Iris pigment epithelial cell (primary cell): ENCODE measurements at places on chromosomes 7 and 10.

DNA sequence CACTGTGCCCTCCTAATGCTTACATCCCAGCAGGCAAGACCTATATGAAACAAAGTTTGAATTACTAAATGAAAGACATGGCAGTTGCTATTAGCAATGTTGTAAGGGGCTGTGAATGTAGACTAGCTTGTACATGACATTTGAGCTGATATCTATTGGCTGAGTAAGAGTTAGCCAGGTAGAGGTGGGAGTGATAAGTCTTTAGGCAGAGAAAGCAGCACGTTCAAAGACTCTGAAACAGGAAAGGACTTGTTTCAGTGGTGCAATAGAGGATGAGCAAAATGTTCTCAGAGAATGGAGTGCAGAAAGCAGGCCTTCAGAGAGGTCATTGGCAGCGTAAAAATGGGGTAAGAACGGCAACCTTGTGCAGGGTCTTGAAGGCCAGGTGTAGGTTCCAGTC, 687.6 kb downstream of the AUTS2 start:
- no peak for DNase-seq

- no peak for DNase-seq
Observed at GRCh38 chr7:98303906-98304305, 22.4 kb downstream of the BRI3 start.

DNA sequence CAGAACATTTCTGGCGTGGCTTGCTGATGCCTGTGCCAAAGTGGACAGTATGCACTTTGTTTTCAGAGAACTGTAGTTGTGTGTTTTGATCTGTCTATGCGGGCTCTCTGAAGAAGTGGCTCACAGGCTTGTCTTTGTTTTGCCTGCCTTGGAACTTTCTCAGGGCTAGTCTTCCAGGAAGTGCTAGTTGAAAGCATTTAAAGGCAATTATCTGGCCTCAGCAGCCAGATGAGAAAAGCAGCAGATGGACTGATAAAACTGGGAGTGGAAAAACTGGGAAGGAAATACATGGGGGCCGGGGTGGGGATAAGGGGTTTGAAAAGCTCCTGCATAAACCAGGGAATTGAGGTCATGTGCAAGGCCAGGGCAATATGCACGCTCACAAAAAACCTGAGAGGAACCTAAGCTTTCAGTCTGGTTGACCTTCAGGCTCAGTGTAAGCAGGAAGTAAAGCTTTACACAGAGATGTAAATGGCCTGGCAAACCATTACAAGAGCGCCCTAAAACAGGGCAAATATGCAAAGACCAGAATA, 94.5 kb downstream of the ZNF33B start:
- no peak for DNase-seq

- DNase-seq = no peak
Observed at GRCh38 chr7:157415486-157415885, 78.7 kb downstream of the DNAJB6 start.

- DNase-seq = no peak
Observed at GRCh38 chr10:14674376-14675050, 100.2 kb downstream of the FAM107B start.

DNA sequence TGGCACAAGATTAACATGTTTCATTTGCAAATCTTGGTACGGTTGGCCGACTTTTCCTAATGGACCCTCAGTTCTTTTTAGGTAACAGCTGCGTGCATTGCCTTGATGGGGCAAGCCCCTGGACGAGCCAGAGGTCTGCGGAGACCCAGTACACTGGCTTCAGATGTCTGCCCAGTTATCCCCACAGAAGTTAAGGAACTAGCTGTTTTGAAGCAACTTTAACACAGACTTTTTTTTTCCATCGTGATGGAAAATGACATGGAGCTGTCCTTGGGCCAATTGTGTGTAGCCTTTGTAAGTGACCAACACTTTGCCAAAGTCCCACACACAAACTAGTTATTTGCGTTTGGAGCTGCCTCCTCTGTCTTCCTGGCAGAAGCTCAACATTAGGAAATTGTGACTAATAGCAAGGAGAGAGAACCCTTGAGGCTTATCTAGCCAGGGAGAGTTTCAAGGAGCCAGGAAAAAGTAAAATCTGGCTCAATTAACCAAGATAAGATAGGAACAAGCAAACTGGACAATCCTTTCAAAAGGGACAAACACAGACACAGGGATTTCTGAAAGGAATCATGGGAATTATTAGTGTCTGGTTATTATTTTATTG, 99.6 kb upstream of the BMPER start:
- peak; percentile 52 for DNase-seq

DNA sequence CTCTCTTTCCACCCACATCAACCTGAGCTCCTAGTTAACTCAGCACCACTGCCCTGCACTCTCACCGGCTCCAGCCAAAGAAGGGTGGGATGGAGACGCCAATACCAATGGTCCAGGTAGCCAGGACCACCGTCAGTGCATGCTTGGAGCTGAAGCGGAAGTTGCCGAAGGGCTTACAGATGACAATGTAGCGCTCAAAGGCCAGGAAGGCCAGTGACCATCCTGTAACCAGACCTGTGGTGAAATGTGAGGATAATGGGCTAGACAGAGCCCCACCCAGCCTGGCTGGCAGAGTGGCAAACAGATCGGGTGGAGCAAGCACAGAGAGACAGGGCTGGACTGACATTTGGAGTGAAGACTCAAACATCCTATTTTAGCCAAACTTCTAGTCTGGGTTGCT, 673 bp downstream of the OPN1SW start:
- DNase-seq = no peak

DNA sequence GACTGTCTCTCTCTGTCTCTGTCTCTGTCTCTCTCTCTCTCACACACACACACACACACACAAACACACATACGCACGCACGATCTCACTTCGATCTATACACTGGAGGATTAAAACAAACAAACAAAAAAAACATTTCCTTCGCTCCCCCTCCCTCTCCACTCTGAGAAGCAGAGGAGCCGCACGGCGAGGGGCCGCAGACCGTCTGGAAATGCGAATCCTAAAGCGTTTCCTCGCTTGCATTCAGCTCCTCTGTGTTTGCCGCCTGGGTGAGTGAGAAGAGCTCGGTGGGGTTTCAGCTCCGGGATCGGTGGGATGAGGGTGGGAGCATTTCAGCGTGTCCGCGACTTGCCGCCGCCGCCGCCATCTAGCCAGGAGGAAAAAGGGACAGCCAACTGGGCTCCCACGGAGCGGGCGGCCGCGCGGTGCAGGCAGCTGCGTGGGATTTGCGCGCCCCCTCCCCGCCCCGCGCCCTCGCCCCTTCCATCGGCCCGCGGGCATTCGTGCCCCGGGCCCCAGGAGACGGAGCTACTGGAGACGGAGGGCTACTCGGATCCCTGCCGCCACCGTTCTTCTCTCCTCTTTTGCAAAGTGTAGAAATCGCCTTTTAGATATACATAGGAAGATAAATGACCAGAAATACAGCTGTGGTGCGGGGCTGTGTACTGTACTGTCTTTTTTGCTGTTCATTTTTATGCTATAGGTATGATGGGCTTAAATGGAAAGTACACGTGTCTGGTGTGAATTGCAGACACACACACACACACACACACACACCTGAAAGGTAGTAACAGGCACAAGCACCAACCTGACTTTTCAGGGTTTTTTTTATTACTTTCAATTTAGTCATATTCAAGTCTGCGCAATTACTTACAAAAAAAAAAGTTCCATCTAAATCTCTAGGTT, 581 bp downstream of the PTPRZ1 start:
- DNase-seq = peak; percentile 11

- no peak for DNase-seq
Observed at GRCh38 chr7:106643216-106644000, 17.6 kb downstream of the CCDC71L start.

DNA sequence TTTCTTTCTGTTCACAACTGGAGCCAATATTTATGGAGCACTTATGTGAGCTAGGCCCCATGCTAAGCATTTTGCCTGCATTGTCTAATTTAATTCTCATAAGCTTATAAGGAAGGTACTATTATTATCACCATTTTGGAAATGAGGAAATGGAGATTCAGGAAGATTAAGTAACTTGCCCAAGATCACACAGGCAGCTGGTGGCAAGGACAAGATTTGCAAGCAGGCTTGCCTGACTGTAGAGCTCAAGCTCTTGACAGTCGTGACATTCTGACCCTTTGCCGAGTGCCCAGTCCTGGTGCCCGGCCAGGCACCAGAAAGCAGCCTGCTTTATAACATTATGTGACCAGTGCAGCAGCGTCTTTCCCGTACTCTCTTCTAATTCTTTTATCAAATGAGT, 38.2 kb downstream of the WNT2 start:
- no peak for DNase-seq

DNA sequence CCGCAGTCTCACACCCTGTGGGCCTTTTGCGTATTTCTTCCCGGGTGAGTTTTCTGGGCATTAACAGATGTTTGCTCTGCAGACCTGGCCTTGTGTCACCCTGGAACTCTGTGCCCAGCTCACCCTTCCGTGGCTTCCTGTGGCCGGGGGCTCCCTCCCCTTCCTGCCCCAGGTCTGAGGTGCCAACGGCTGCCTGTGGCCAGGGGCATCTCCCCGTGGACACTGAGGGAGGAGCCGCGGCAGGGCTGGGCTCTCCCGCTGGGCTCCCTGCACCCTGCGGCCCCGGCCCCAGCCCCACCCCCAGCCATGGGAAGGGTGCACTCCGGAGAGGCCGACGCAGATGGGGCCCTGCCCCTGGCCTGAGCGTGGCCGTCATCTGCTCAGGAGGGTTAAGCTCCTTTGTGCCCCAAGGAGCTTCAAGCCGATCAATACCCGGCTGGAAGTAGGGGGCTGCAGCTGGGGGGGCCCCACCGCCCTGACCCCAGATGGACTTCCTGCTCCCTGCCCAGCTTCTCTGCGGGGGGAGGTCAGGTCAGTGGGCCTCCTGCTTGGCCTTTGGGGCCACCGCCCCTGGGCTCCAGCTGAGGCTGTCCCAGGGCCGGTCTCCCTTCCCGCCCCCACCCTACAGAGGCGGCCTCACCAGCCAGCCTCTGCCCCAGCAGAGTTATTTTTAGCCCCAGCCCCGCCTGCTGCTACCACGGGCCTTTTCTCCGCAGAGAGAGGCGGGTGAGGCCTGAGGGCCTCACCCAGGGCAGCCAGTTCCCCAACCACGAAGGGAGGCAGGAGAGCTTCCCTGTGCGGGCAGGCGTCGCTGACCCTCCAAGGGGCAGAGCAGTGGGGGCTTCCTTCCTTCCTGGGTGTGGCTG, 24.2 kb downstream of the PWWP2B start:
- peak; percentile 26 for DNase-seq

DNA sequence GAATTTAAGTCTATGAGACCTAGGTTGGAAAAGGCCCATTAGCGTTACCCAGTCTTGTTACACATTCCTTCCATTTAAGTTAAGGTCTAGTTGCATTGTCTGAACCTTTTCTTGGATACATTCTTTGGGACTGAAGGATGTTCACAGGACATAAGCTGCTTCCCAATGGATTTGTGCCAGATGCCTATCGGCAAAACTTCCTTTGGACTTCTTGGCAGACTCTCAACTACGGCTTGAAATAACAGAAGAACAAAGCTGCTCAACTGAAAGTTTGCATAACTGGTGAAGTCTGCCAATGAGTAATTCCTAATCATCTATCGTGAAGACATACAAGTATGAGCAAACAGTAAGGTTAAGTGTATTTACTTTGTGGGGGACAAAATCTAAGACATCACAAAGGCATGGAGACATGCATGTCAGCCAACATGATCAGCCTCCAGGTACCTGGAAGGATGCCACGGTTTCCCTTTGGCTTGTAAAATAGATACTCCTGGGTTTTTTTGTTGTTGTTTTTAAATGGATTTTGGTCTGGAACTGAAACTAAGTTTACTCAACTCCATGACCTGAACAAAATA, 35.4 kb downstream of the MALSU1 start:
- DNase-seq = peak; percentile 97

DNA sequence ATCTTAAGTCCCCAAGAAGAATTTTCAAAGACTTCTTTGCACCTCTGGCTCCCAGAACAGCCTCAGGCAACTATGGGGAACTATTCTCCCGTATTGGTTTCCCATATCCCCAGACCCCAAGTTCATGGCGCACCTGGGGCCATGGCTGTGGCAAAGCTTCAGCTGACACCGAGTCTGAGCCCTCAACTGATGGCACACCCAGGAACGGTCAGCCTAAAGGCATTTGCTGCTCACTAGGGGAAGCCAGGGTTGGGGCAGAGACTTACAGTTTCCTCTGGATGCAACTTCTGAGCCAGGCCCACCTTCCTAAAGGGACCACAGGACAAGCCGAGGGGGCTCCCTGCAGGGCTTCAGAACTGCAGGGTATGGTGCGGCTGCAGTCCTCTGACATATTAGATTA, 13.7 kb upstream of the CPA1 start:
- no peak for DNase-seq

GRCh38 chr7:157850481-157851444, 514.0 kb downstream of the DNAJB6 start:
- no peak for DNase-seq

DNA sequence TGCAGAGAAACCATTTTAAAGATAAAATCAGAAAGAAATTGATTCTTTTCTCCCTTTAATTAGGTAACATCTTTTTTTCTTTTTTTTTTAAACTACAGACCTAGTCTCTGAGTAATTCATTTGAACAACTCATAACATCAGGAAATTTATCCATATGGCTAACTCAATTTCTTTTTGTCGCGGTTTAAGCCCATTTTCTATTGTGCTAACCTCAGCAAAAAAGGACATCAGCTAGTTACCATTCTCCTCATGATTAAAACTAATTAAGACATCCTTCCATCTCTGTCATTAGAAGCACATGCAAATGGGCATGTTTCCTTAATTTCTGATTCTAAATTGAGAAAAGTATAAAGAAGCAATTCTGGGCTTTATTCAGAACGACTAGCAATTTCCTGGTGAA, 57.8 kb downstream of the ANK3 start:
- DNase-seq = no peak

DNA sequence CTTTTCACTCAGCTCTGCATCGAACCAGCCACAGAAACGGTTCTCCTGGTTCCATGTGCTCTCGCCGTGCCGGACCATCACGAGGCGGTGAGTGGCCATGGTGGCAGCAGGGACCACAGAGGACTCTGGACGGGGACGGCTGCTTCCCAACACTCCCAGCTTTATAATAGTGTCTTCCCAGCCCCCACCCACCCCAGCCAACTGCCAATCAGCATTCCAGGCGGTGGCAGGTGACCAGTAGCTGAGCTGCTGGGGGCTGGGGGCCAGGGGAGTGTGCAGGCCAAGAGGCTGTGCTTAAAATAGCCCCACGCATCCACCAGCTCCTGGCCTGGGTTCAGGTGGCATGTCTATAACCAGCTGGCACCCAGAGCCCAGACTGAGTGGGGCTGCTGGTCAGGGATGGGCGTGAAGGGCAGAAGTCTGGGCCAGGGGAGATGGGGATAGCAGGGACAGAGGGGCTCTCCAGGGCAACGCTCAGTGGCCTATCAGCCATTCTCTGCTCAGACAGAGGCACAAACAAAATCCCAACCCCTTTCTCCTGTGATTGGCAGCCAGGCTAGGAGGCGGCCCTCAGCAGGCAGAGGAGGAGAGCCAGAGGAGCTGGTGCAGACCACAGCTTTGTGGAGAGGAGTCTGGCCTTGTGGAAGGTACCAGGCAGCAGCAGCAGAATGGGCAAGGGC, at the start of gene PGAM2:
TSS of gene PGAM2 (minus strand) at position 137 of the 680 bp plus-strand sequence. CDS start at position 99, 38 bp downstream.
- DNase-seq = no peak
